ENCODE measurements at places on chromosomes 7 and 10. TPM values are rescaled to one million over a fixed set of nuclear protein-coding genes. Genes with fewer than 3 reads are reported as not detected.

DNAJC2 gene
- 45.8 TPM for total RNA-seq

ZNF212 gene
- 14.3 TPM for total RNA-seq

CYP3A7 gene
- total RNA-seq = 0.74 TPM

DRGX gene
- not detected for total RNA-seq

MYH16 gene
- total RNA-seq = not detected

IPMK gene
- total RNA-seq = 7.3 TPM

PPP3CB gene
- 49.2 TPM for total RNA-seq

HTR7 gene
- total RNA-seq = 0.25 TPM

All from fibroblast of the aortic adventitia (primary cell).